ENCODE measurements at places on chromosomes 16 and 17.

- H3K27ac ChIP-seq: no peak overlapping the region
- no peaks in the 10 kb centered on the region for H3K27me3 ChIP-seq
- DNase-seq: no peak
- H3K4me1 ChIP-seq: no peaks in the 10 kb centered on the region
Measured at GRCh38 chr17:1965556-1966273, 59.4 kb downstream of the RTN4RL1 start.

DNA sequence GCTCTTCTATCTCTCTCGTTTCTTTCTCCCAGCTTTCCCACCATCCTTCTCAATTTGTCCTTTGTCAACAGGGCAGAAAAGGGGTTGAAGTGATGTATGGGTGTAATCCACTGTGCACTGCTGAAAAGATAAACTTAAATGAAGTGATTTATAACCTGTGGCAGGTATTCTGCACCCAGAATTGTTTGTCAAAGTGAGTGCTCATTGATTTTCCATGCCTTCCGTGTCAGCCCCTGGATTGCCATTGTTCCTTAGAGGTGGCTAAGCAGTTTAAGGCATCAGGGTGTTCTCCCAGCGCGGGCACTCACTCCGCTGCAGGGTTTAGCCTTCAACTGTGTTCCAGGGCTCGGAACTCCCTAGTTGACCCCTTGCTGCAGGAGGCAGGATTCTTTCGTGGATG, 82.9 kb downstream of the PITPNC1 start:
- H3K36me3 ChIP-seq: no peaks in the 10 kb centered on the region
- H3K27me3 ChIP-seq: no peaks in the 10 kb centered on the region
- H3K27ac ChIP-seq: no peak overlapping the region
- no peaks in the 10 kb centered on the region for H3K4me1 ChIP-seq

GRCh38 chr16:31138621-31139578, 3.4 kb upstream of the PRSS8 start:
- H3K27me3 ChIP-seq: no peaks in the 10 kb centered on the region
- H3K36me3 ChIP-seq: no peaks in the 10 kb centered on the region
- no peak overlapping the region for H3K4me3 ChIP-seq
- H3K4me1 ChIP-seq: peaks cover 23% of the 10 kb centered on the region

DNA sequence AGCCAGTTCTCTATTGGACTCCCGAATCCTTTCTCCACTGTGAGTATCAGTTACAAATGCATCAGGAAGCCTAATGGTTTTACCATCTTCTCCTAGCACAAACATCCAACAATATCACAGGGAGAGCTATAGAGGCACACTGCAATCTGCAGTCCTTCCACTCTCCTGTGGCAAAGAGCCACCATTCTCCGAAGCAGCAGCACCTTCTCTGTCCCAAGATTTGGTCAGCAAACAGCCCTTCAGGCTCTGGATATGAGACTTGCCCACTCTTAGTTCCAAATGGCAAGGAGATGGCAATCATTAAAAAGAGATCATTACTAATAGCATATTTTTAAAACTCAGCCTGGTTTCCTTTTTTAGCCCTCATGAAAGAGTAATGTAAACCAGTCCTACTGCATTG, 223.4 kb downstream of the HS3ST3A1 start:
- no peaks in the 10 kb centered on the region for H3K4me1 ChIP-seq
- no peaks in the 10 kb centered on the region for H3K27me3 ChIP-seq
- H3K4me3 ChIP-seq: no peak overlapping the region
- no peaks in the 10 kb centered on the region for H3K36me3 ChIP-seq

DNA sequence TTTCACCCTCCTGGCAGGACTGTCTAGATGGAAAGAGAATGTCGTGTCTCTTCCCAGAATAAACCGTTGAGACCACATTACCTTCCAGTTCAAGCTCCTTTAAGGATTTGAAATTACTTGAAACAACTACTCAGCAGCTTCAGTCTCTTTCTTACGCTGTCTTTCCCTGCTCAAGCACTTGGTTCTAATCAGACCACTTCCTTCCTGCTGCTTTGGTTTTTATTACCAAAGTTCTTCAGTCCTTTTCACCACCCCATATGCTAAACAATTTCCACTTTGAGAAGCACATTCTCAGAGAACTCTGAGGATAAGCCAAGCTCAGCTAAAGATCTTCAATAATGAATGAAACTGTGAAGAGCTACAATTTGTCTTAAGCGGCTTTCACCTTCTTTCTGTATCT, 105.4 kb downstream of the STX8 start:
- H3K27ac ChIP-seq: no peak overlapping the region
- no peak for DNase-seq
- no peaks in the 10 kb centered on the region for H3K27me3 ChIP-seq
- no peaks in the 10 kb centered on the region for H3K4me1 ChIP-seq
- no peaks in the 10 kb centered on the region for H3K36me3 ChIP-seq

All from adrenal gland (tissue), 19 donors.